ENCODE measurements at places on chromosomes 7 and 10.

DNA sequence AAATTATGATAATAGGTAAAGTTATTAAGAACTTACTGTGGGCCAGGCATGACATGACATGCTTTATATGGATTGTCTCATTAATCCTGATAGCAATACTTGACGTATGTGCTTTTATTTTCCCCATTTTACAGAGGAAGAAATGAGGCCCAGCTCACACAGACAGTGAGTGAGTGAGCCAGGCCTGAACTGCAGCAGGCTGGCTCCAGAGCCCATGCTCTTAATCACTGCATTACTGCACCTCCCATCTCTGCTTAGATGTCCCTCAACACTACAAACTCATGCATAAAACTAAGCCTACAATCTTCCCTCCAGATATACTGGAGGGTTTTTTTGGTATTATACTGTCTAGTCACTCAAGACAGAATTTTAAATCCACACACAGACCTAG, 68.5 kb upstream of the OSBPL3 start:
- no peak for DNase-seq

DNA sequence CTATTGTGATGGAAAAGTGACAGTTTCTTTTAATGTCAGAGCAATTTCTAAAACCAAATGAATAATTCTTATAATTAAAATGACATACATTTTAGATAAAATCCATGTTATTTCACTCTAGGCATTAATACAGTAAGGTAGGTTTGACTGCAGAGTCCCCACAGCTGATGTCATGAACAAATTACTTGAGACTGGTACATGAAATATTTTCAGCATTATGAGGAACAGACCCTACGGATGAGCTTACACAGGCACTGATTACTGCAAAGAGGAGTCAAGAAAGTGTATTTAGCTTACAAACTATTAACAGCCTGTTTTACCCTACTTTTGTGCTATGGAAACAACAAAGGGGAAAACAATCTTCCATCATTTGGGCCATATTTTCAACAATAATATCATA, 8.9 kb downstream of the COL1A2 start:
- DNase-seq, result no peak

DNA sequence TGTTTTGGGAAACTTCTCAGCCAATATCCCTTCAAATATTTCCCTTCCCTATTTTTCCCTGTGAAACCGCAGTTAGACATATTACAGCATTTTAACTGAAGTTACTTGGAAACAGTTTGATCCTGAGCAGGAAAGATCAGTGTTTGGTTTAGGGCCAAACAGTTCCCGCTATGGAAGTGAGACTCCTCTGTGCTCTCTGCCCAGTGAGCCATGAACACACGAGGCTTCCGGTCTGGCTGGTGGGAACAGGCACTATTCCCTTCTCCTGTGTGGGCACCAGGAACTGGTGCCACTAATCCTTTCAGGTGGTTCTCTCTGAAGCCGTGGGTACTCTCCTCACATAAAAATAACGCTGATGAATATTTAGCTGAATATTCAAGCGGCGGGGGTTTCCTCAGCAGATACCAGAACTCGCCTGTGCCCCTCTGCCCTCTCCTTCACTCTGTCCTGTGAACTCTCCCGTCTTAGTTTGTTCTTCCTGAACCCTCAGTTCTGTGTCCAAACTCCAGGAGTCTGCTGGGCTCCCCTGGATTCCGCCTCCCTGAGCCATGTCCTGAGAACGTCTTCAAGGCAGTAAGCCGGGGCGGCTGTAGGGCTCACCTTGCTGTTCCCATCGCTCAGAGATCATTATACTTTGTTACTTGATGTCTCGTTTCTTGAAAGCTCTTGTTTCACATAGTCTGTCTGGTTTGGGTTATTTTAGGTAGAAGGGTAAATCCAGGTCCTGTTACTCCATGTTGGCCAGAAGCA, 25.7 kb downstream of the FOXL3 start:
- no peak for DNase-seq

DNA sequence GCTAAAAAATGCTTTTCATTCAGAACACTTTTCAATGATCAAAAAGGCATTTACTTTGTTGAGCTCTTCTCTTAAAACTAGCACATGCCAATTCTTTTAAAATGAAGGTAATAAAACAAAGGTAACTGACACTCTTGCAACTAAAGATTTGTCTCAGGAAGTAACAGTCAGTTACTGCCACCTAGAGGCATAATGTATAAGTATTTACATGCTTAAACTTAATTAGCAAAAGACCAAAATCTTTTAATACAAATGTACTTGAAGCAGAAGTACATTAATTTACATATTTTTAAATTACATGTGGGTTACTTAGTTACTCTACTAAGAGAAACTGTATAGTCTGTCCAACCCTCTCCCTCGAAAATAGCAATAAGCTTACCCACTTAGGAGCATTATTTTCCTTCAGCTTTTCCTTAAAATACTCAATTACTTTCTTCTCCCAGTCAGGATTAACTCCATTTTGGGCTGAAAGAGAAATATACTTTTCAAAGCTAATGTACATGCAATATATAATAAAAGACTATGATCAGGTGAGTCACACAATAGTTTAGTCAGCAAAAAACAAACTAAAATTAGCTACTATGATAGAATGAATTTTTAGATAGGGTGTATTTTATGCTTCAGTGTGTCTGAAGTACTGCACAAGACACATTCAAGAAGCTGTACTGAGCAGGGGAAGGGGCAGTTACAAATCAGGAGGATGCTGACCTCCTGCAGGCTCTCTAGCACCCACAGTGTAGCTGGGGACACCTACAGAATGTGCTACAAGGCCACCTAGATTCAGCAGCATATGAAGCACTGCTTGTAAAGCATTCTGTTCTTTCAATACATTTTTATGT, 13.0 kb downstream of the MCMBP start:
- no peak for DNase-seq

Measured in amygdala (tissue), 56 donors.